ENCODE measurements at places on chromosomes 5 and 9. TPM values are rescaled to one million over a fixed set of nuclear protein-coding genes. Genes with fewer than 3 reads are reported as not detected.

DNA sequence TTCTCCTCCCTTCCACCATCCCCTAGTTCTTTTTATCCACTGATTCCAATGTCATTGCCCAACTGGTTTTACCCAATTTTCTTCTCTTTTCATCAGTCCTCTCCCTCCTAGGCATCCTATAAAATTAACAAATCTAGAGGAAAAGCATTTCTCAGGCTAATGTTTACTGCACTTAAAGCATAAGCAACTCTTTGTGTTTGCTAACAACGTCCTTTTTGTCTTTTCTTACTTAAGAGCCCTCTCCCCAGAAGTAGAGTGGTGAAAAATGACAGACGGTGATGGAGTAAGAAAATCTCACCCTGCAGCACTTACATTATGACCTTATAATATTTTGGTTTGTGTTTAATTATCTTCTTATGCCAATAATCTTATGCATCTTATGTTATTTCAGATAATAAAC lies 1.6 kb upstream of the SPATA9 start:
- DNase-seq: no peak

DNA sequence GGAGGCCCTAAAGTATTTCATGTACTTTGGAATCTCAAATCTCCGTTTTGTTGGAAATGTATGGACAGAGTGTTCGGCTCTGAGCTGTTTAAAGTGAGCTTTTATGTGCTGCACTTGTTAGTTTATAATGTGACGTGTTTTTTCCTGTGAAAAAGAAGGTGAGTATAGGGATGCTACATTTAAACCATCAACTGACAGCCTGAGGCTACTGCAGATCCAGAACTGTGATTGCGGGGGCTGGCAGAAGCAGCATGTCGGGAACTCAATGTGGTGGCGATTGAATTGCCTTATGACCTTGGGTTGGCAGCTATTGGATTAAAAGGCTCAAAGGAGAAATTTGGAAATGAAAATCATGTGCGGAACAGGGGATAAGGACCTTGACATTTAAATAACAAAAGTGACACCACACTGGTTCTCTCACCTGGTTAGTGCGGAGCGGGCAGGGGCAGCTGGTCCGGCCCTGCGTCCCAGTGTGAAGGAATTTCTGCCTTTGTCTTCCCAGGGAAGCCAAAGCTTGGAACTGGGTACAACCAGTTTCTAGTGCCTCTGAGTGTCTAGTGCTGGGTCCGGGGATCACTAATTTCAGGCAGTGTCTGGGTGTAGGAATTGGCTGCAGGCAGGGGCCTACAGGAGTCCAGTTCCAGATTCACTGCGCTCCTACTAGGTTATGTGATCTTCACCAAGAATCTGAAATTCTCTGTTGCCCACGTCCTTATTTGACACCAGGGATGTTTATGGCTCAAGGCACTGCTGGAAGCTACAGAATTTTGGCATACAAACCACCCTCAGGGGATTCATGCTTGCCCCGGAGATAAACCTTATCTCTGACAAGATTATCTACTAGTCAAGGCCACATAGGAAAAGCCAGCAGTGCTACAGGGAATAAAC lies 120.7 kb upstream of the ERCC6L2 start:
- DNase-seq: no peak

PAEP gene
- not detected for total RNA-seq

CDH9 gene
- not detected for total RNA-seq

COL15A1 gene
- 0.07 TPM for total RNA-seq

HAVCR2 gene
- 30.9 TPM for total RNA-seq

- peak; percentile 10 for DNase-seq
Observed at GRCh38 chr5:107673039-107673367, 2.3 kb upstream of the EFNA5 start.

- DNase-seq: no peak
Observed at GRCh38 chr5:17042041-17042440, 106.0 kb upstream of the MYO10 start.

VCAN gene
- total RNA-seq: 0.27 TPM

KCNV2 gene
- total RNA-seq: not detected

GRCh38 chr5:136208916-136209315 lies 16.0 kb upstream of the SMIM32 start:
- DNase-seq: no peak

Data from activated CD4-positive, alpha-beta T cell treated with anti-CD3 and anti-CD28 coated beads, Interleukin-2, amount 10 ng/mL, durations not matched to agents 7 days and 5 days (primary cell).